Nucleus accumbens (tissue), 56 donors: ENCODE measurements at places on chromosomes 3 and 15.

- no peak for DNase-seq
Observed at GRCh38 chr15:71654720-71655174, 155.6 kb upstream of the NR2E3 start.

GRCh38 chr3:112459750-112460149 lies 39.5 kb downstream of the BTLA start:
- DNase-seq = no peak

DNA sequence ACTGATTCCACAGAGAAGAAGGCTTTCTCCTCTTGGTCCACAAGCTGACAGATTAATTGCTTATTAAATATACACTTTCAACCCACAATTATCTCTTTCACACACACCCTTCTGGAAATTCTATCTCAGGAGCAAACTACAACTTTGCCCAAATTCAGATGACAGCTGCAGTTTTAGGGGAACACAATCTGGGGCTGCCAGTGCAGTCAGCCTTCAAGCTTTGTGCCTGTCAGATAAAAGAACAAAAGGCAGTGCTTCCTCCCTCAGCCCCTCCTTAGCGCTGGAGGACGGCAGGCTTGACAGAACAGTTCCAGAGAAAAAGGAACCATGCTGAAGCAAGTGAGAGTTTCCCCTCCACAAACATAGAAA lies 99.6 kb downstream of the TMCC1 start:
- DNase-seq = no peak

DNA sequence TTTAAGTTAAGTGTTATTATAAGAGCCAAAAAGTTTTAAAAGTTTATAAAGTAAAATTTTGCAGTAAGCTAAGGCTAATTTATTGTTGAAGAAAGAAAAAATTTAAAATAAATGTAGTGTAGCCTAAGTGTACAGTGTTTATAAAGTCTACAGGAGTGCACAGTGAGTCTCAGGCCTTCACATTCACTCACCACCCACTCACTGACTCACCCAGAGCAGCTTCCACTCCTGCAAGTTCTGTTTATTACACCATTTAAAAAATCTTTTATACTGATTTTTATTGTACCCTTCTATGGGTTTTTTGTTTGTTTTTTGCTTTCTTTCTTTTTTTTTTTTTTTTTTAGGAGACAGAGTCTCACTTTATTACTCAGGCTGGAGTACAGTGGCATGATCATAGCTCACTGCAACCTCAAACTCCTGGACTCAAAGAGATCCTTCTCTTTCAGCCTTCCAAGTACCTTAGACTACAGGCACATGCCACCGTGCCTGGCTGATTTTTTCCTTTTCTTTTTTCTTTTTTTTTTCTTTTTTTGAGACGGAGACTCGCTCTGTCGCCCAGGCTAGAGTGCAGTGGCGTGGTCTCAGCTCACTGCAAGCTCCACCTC lies 25.9 kb downstream of the CSTA start:
- DNase-seq = no peak

DNA sequence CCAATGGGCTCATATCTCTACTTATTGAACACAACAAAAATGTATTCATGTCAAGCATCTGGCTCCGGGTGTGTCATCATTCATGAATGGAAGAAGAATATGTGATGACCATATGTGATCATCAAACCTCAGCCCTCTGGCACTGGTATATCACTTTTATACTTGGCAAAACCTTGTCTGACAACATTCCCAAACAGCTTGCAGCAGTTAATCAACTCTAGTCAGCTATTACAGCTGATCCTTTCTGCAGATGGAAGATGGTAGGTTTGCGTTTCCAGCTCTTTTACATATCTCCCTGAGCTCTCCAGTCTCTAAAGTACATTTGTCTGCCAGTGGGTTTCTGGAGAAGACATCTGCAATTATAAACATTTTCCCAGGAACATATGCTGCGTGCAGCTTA lies 6.6 kb downstream of the PLSCR5 start:
- DNase-seq = no peak

DNA sequence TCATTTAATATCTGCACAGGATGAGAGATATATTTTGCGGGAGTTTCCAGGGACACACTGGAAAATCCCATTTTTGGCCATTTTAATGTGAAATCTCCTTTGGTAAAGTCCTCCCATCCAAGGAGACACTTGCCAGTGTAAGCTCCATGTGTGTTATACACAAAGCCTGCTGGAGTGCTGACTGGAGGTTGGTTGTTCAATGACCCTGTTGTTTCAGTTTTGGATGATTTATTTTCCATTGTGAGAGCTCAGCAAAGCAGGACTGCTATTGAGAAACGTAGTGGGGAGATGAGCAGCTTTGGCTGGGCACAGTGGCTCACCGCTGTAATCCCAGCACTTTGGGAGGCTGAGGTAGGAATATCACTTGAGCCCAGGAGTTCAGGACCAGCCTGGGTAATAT lies 127.7 kb downstream of the NUP210 start:
- DNase-seq = no peak

- no peak for DNase-seq
Observed at GRCh38 chr15:75577401-75578172, 1.5 kb downstream of the PTPN9 start.

DNA sequence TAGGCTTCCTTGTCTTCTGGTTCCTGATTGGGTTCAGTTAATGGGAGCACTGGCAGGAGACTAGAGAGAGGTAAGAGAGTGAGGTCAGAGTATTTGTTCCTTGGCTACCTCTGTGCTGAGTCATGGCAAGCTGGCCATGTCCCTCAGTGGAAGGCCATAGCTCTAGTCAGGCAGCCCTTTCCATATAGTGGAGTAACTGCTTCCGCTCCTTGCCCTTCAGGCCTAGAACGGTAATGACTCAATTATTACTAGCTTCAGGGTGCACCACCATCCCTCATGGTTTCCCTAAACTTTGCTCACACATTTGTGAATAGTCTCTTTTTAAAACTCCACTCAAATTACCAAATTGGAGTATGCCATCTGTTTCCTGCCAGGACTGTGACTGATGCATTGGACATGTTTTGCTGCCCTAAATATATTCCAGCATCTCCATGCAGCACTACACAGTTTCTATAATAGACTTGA lies 10.5 kb upstream of the ANO10 start:
- DNase-seq = no peak

DNA sequence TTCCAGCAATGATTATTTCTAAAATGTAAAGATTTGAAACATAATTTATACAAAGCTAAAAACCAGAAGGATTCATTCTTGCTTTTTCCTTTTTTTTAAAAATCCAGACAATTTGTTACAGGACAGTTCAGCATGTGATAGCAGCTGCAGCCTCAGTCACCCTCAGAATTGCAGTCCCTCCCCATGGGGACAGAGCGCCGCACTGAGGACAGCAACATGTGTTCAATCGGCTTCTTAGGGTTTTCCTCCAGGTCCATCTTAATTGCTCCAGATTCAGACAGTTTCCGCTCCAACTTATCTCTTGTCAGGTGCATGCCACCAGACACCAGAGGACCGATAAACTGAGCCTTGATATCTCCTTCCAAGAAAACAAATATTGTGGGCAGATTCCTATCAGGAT lies 134.9 kb upstream of the TBC1D5 start:
- no peak for DNase-seq

GRCh38 chr3:107064405-107065060 lies 312.7 kb upstream of the CCDC54 start:
- peak; percentile 67 for DNase-seq

DNA sequence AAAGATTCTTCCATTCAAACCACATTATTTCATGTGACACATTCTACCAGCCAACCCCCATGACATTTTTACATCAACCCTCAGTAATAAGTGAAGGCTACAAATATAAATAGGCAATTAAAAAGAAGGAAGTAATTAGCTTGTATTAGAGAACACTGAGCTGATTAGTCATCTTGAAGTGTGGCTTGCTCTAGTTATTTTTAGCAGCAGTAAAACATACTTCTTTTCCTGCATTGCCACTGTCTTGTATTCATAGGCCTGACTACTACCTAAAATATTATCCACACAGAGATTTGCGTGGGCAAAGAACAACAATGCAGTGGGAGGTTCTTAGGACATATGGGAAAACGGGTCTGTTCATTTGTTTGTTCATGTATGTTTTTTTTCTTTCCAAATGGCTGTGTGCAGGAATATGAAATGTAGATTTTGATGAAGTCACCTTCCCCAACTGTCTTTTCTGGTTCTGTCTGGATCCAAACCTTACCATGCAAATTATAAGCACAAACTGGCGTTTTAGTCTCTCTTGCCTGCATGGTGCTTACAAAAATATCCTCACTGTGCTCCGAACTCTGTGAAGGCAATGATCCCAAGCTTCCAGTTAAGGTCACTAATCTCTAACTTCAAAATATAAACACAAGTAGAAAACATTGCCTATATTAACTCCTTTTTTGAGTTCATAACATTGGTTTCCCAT lies 31.5 kb upstream of the TM4SF4 start:
- DNase-seq = no peak

- no peak for DNase-seq
Observed at GRCh38 chr15:29698030-29698701, 124.1 kb downstream of the TJP1 start.

DNA sequence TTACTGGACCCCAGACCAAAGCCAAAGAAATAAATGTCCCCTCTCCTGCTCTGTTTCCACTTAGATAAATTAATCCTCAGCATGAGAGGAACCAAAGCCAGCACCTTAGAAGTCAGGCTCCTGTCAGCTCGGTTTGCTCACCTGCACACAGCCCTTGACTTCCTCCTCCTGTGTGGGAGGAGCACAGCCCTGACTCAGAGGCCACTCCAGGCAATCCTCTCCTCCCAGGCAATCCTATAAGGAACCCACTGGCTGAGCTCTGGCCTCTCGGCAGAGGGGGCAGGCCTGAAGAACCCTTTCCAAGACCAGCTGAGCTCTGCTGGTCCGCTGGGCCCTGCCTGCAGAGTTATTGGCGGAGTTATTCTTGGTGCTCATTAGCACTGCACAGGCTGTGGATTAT lies 30.8 kb downstream of the LIPC start:
- no peak for DNase-seq

DNA sequence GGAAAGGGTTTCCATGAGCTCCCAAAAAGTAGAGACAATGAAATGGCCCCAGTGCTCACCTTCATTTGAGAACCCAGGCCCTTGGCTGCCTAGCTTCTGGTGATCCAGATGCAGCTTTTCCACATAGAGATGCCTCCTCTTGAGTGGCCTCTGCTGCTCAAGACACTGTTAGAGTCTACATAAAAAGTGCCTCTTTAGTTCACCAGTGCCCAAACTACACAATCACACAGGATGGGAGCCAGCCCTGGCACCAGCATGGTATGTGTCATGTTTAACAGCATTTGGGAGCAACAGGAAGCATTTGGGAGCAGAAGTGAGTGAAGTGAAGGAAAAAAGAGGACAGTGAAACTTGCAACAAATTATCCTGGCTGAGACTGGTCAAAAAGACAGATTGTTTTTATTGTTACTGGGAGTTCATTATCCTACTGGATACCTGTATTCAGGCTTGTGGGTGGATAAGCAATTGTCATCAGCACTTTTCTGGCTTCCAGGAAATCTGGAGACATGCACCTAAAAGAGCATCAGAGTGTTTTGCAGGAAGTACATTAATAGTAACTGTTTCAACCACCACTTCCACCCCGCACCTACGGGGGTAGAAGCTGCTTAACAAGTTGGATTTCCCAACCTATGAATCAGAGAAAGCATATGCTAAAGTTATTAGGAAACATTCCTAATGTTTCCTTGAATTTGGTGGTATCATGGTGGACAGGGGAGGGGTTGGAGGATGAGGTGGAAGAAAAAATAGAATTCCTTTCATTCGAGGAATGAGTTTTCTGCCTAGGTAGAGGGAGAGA lies 416.2 kb downstream of the IGSF11 start:
- DNase-seq = peak; percentile 15

DNA sequence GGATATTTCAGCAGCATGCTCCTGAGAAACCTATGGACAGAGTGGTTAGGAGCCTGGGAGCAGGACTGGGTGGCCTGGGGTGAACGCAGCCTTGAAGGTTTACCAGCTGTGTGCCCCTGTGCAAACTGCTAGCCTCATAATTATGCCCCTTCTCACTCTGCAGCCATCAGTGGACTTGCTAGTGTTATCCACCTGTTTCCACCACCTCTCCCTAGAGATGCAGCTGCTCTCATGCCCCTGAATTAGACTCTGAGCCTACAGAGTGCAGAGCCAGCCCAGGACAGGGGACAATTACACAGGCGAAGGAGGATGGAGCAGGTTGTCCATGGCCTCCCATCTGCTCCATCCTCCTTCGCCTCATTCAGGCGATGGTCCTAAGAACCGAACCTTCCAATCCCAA lies 175.9 kb downstream of the ATP10A start:
- DNase-seq = no peak

DNA sequence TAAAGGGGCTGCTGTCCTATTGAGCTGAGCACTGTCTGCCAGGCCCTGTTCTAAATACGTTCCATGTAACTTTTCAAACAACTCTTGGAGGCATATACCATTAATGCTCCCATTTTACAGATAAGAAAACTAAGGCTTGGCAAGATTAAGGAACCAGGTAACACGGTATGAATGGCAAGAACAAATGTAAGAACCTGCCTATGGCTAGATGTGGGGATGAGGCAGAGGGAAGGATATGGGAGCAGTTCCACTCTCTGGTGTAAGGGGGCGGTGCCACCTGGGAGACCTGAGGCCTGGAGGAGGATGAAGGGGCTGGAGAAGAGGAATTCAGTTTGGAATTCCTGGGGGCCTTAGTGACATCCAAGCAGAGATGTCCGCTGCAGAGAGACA lies 3.8 kb upstream of the LMAN1L start:
- DNase-seq = no peak

- no peak for DNase-seq
Observed at GRCh38 chr3:158976966-158977365, 175.1 kb downstream of the MFSD1 start.

GRCh38 chr3:136262559-136262958 lies 12.4 kb downstream of the PCCB start:
- no peak for DNase-seq

DNA sequence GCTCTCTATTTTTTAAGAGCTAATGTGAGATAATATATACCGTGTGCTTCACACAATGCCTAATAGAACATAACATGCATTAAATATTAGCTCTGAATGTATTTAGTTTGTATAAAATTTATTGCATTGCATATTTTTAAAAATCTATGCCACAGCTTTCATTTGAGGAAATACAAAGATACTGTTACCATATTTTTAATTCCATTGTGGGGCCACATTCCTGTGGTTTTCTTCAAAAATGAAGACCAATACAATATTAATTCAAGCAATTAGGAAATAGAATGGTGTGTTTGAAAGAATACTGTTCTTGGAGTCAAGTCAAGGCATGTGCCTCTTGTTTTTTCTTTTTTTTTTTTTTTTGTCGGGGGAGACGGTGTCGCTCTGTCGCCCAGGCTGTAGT lies 95.4 kb upstream of the CADPS start:
- DNase-seq = no peak

DNA sequence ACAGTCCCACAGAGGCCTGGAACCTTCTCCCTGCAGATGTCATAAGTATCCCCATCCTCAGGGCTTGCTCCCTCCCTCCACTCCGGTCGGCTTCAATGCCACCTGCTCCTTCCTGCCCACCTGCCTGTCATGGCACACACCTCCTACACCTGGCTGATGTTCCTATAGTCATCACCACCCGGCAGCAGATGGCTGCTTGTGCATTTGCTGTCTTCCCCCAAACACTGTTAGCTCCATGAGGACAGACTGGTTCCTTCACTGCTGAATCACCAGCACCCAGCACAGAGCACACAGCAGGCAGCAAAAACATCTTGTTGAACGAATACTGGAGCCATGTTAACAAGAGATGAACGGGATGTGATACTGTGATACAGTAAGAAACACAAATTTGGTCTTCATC lies 14.8 kb downstream of the TARS3 start:
- DNase-seq = no peak
